Activated CD8-positive, alpha-beta T cell treated with anti-CD3 and anti-CD28 coated beads for 36 hours (primary cell): ENCODE measurements at places on chromosomes 2 and 18. TPM values are rescaled to one million over a fixed set of nuclear protein-coding genes. Genes with fewer than 3 reads are reported as not detected.

DNA sequence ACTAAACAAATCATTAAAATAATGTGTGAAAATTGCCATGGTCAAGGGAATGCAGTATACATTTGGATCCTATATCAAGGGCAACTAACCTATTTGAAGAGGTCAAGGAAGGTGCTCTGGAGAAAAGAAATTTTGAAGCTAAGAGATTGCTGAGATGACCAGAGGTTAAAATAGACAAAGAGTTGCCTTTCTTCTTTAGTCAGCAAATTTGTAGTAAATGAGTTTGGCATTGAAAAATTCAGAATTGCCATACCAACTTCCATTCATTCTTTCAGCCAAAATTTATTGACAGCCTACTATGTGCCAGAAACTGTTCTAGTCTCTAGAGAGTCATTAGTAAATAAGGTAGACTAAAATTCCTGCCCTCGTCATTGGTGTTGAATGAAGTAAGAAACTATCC lies 396.2 kb downstream of the BCL11A start:
- no peak overlapping the region for H3K4me3 ChIP-seq
- no peaks in the 10 kb centered on the region for H3K36me3 ChIP-seq
- no peak for DNase-seq
- H3K27me3 ChIP-seq, result no peaks in the 10 kb centered on the region
- H3K27ac ChIP-seq, result no peak overlapping the region

GRCh38 chr2:26270373-26270772 lies 25.6 kb downstream of the HADHB start:
- no peak overlapping the region for H3K4me3 ChIP-seq
- no peak for DNase-seq
- H3K27me3 ChIP-seq, result no peaks in the 10 kb centered on the region
- peaks cover 18% of the 10 kb centered on the region for H3K4me1 ChIP-seq

DNA sequence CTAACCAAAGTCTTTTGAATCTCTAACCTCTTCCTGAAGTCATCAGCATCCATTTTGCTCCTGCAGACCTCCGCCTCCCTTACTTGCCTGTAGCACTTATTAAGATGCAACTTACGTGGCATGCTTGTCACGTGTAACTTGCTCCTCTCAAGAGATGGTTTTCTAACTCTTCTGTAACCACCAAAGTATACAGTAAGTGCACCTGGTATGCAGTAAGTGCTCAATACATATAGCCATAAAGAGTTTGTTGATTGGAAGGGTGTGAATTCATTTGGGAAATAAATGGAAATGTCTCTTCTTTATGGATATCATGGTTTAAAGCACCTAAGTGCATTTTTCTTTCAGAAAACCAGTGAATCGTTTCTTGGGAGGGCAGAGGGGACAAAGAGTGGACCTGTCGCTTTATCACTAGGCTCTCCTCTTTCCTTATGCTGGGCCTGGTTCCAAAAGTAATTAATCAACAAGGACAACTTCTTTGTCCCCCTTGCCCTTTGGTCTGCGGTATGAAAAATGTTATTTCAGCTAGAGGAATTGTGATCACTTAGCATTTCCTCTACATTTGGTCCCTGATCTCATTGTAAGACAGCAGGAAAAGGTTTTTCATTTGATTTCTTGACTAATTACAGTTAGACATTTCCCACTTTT lies 370.0 kb upstream of the SPRED2 start:
- no peak for DNase-seq
- no peak overlapping the region for H3K4me3 ChIP-seq
- no peak overlapping the region for H3K27ac ChIP-seq
- peaks cover 3% of the 10 kb centered on the region for H3K27me3 ChIP-seq
- no peaks in the 10 kb centered on the region for H3K4me1 ChIP-seq

DNA sequence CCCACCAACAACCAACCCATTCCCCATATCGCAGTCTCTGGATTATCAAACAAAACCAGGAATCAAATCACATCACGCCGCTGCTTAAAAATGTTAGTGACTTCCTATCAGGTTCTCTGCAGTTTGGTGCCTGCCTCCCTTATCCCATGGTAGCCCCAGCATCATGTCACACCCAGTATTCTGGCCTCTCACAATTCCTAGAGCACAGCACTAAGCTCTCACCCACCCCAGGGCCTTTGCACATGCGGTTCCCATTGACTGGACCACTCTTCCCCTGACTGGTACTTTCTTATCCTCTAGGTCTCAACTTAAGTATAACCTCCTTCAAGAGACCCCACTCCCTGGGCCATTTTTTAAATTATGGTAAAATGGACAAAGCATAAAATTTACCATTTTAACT lies 12.8 kb downstream of the ATP8B1 start:
- no peak overlapping the region for H3K27ac ChIP-seq
- no peak for DNase-seq
- peaks cover 9% of the 10 kb centered on the region for H3K27me3 ChIP-seq
- no peaks in the 10 kb centered on the region for H3K4me1 ChIP-seq

DNA sequence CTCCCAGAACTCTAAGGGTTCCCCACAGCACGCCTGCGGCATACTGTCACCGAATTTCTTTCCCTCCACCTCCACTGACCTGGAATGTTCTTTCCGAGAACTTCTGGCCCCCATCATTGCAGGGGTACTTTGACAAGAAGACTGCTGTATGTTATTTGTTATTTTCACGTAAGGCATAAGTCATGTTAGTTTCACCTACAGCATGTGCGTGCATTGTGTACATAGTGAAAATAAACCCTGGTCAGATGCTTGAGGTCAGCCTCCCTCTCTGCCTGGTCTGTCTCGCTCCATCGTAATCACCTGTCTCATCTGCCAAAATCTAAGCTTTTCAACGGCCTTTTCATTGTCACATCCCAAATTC lies 4.1 kb downstream of the ABCG8 start:
- DNase-seq, result no peak
- peaks cover 1% of the 10 kb centered on the region for H3K27me3 ChIP-seq
- H3K27ac ChIP-seq, result no peak overlapping the region
- H3K4me1 ChIP-seq, result no peaks in the 10 kb centered on the region
- H3K4me3 ChIP-seq, result no peak overlapping the region

DNA sequence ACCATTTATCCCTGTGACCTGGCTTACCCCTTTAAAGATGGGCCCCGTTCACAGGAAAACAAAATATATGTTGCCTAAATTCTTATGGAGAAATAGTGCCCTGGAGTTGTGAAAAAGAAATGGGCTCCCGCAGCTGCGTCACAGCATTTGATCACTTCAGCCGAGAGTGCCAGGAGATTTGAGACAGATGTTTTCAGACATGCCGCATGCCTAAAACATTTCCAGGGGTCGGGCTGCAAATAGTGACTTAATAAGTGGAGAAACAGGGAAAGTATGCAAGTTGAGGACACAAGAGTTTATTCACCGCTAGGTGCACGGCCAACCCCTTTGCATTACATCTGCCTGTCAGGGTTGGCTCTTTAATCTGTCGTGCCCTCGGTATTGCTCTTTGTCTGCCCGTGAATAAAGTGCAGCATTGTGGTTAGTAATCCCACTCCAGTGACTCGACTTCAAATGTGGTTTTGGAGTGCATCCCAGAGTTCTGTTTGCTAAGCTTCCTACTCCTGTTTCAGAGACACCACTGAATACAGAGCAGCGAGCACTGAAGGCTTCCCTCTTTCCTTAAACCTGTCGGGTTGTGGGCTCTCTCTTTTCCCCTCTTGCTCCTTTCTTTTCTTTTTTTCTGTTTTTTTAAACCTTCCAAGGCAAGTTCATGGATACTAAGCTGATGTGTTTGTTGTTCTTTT lies 187.5 kb downstream of the LTBP1 start:
- no peaks in the 10 kb centered on the region for H3K4me1 ChIP-seq
- H3K4me3 ChIP-seq, result no peak overlapping the region
- H3K36me3 ChIP-seq, result no peaks in the 10 kb centered on the region
- H3K27me3 ChIP-seq, result peaks cover 4% of the 10 kb centered on the region
- no peak overlapping the region for H3K27ac ChIP-seq

- no peaks in the 10 kb centered on the region for H3K4me1 ChIP-seq
- no peaks in the 10 kb centered on the region for H3K36me3 ChIP-seq
- no peak overlapping the region for H3K4me3 ChIP-seq
- no peak overlapping the region for H3K27ac ChIP-seq
- no peaks in the 10 kb centered on the region for H3K27me3 ChIP-seq
Observed at GRCh38 chr2:140604096-140604495, 1526.7 kb downstream of the LRP1B start.

DNA sequence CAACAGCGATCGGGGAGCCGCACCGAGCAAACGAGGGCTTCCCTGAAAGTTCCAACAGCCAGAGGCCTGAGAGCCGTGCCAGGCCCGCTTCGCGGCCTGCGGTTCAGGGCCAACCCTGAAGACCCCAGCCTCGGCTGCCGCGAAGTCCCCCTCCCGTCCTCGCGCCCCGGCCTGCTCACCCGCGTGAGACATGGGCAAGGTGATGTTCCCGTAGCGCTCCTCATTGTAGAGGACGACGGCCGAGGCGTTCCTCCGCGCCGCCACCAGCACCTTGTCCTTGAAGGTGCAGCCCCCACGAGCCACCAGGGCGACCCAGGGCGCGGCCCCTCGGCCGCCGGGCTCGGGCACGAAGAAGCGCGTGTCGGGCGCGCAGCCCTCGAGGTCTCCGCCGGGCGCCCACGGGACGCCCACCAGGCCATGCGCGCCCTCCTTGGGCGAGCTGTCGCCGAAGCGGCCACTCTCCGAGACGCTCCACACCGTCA lies 510 bp downstream of the RNF149 start:
- no peaks in the 10 kb centered on the region for H3K27me3 ChIP-seq
- H3K36me3 ChIP-seq, result peaks cover 26% of the 10 kb centered on the region
- H3K27ac ChIP-seq, result peak overlapping the region; percentile 98
- peak overlapping the region; percentile 95 for H3K4me3 ChIP-seq

DNA sequence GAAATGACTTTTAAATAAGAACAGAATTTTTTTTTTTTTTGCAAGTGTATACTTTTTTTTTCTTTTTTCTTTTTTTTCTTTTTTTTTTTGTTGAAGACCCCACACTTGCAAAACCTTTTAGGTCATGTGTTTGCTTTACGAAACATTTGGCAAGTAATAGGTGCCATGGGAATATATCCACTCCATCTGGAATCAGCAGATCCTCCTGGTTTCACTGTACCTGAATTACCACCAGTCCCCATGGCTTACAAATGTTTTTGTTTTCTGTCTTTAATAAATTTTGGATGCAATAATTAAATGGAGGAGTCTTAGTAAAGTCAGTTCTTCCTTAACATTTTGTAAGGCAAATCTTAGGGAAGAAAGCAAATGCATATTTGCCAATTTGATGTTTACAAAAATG lies 559.7 kb upstream of the ZEB2 start:
- peaks cover 8% of the 10 kb centered on the region for H3K27me3 ChIP-seq
- H3K4me3 ChIP-seq, result no peak overlapping the region
- H3K27ac ChIP-seq, result no peak overlapping the region
- no peaks in the 10 kb centered on the region for H3K36me3 ChIP-seq
- no peaks in the 10 kb centered on the region for H3K4me1 ChIP-seq
- no peak for DNase-seq

GRCh38 chr2:136058262-136058661 lies 59.7 kb downstream of the CXCR4 start:
- no peak overlapping the region for H3K4me3 ChIP-seq
- DNase-seq, result no peak
- H3K36me3 ChIP-seq, result peaks cover 4% of the 10 kb centered on the region

- H3K36me3 ChIP-seq, result no peaks in the 10 kb centered on the region
- no peak overlapping the region for H3K4me3 ChIP-seq
- peaks cover 63% of the 10 kb centered on the region for H3K27me3 ChIP-seq
- H3K4me1 ChIP-seq, result peaks cover 33% of the 10 kb centered on the region
Observed at GRCh38 chr2:170711196-170711773, 3.9 kb upstream of the SP5 start.

- no peak for DNase-seq
- H3K4me1 ChIP-seq, result peaks cover 60% of the 10 kb centered on the region
- no peak overlapping the region for H3K4me3 ChIP-seq
- H3K27ac ChIP-seq, result no peak overlapping the region
Observed at GRCh38 chr2:233999182-233999581, 51.3 kb upstream of the SPP2 start.

DNA sequence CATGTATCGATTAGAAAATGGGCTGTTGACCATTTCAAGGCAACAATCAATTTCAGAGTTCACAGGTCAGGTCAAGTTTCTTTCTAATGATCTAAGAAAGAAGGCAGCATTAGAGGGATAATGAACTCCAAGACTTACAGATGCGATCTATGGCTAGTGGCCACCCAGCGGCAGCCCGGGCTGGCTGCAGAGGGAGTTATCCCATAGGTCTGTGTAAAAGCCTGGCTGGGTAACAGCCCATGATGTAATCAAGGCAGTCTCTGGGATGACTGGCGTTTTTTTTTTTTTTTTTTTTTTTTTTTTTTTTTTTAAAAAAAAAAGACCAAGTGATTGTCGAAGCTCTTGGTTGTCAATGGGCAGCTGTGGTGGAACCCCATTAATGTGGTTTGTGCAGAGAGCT lies 171.1 kb upstream of the SKOR2 start:
- H3K36me3 ChIP-seq, result no peaks in the 10 kb centered on the region
- no peak overlapping the region for H3K27ac ChIP-seq
- H3K4me1 ChIP-seq, result no peaks in the 10 kb centered on the region
- DNase-seq, result no peak
- H3K27me3 ChIP-seq, result peaks cover 15% of the 10 kb centered on the region

DNA sequence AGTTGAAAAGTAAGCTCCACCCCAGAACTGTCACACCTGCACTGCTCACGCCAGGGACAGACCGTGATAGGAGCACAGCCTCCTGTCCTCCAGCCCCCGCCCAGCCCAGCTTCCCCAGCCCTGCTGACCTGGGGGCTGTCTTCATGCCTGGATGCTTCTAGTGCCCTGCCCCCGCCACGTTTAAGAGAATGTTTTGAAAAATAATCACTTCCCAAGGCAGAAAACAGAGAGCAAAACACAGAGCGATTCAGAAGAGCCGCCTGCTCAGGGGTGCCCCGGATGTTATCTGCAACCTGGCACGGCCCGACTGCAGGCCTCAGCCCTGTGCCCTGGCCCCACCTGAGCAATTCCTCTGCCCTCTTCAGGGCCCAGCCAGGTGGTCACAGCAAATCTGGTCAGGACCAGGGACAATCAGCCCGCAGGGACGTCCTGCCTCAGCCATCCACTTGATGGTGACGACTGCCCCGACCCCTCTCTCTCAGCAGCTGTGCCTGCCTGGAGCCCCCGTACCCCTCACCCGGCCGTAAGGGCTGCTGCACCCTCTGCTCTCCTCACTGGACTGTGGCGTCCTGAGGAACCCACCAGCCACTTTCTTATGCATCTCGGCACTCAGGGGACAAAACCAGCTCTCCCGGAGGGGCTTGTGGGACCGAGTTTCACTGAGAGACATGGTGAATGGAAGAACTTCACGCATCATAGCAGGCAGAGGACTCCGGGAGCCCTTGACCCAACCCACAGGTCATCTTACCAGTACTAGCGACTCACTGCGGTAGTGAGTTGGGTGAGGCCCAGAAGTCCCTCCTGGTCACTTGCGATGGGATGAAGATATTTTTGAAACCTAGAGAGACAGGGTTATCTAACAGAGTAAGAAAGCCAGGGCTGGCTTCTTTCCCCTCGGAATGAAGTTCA lies 30.2 kb downstream of the ADI1 start:
- DNase-seq, result no peak
- H3K4me3 ChIP-seq, result no peak overlapping the region
- H3K4me1 ChIP-seq, result no peaks in the 10 kb centered on the region
- peaks cover 6% of the 10 kb centered on the region for H3K36me3 ChIP-seq
- H3K27ac ChIP-seq, result no peak overlapping the region

The FOSL2 gene
- 119 TPM for total RNA-seq

The SLC5A7 gene
- total RNA-seq, result not detected

The SKOR2 gene
- not detected for total RNA-seq

The NEU2 gene
- total RNA-seq, result not detected

The LRP2 gene
- total RNA-seq, result 1.8 TPM

The CRYGC gene
- total RNA-seq, result not detected
